Epithelial cell of esophagus (primary cell): ENCODE measurements at places on chromosomes 2 and 18.

GRCh38 chr2:167992278-167992677 lies 255.1 kb downstream of the STK39 start:
- DNase-seq = no peak

- DNase-seq = no peak
Measured at GRCh38 chr2:23549821-23550530, 165.0 kb downstream of the KLHL29 start.

GRCh38 chr18:39746201-39746600 lies 2180.6 kb upstream of the CELF4 start:
- no peak for DNase-seq

DNA sequence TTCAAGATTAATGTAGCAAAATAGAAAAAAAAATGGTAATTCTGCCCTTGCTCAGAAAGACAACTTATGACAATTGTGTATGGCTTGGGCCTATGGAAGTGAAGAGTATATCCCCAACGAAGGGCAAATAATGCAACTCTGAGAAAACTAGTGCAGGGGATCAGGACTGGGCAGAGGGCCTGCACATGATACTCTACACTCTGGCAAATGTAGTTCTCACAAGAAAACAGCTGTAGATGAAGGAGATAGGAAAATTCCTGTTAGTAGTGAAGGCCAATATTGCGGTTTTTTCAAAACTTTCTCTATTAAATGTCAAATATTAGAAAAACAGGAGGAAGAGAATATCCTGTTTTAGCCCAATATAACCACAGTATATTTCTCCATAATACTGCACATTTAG lies 77.8 kb downstream of the SCN9A start:
- DNase-seq = no peak

DNA sequence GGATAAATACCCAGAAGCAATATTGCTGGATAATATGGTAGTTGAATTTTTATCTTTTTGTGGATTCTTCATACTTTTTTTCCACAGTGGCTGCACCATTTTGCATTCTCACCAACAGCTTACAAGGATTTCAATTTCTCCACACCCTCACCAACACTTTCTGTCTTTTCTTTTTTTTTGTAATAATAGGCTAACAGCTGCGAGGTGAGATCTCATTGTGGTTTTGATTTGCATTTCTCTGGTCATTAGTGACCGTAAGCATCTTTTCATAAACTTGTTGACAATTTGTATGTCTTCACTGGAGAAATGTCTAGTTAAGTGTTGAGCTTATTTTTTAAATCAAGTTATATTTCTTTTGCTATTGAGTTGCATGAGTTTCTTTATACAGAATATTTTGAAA lies 17.6 kb upstream of the SLC9A2 start:
- DNase-seq = no peak

DNA sequence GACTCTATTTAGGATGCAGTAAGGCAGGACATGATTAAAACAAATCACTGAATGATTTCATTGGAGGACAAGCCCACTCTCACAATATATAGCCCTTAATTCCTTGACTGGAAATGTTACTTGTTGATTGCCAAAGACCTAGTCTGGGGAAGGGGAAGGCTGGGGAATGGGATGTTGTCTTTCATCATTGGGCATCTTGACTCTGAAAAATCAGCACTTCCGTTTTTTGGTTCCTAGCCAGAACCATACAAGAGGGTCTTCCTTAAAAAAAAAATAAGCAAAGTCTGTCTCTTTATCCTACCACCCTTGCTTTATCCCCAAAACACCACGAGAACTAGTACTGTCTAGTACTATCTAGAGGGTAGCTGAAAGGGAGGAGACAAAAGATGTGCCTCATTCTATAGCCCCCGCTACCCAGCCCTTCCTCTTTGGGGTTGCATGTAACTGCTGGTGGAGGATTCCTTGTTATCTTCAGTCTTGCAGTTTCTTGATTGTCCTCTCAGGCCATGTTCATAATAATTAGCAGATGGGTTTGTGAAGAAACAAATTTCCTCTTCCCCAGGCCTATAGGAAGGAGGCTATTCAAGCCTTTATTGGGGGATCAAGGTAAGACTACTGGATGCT lies 55.8 kb downstream of the NEMP2 start:
- no peak for DNase-seq

DNA sequence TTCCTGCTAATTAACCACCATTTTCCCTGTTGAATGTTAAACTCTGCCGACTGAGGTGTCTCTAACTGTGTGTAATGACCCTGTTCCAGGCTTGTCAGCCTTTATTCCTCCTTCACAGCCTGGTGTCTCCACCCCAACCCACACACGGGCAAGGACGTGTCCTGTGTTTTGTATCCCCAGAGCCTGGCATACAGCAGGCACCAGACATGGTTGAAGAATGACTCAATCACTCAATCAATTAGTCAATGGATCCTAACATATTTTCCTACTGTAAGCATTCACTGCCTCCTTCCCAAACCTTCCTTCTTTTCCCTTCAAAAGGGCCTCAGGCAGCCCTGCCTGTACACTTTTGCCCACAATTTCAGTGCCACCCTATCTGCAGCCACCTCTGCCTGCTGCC lies 2.7 kb upstream of the TNS1 start:
- peak; percentile 39 for DNase-seq
